A549 (cell line): ENCODE measurements at places on chromosomes 13 and 19. TPM values are rescaled to one million over a fixed set of nuclear protein-coding genes. Genes with fewer than 3 reads are reported as not detected.

Gene OR10H1
- not detected in 3 replicates for polyA plus RNA-seq

Gene CYSLTR2
- not detected in 3 replicates for polyA plus RNA-seq

Gene YJEFN3
- polyA plus RNA-seq = 7.2 to 8.4 TPM (median 7.5 TPM) in 3 replicates

Gene GPR4
- 0.03 to 0.12 TPM (median 0.04 TPM) in 3 replicates for polyA plus RNA-seq

Gene NLRP4
- 0.04 TPM in 1 of 3 replicates, not detected in the others for polyA plus RNA-seq

Gene KRTDAP
- polyA plus RNA-seq = not detected in 3 replicates

Gene DIS3
- polyA plus RNA-seq = 17.6 to 20.0 TPM (median 19.9 TPM) in 3 replicates

Gene DCT
- polyA plus RNA-seq = not detected in 3 replicates

Gene C19orf18
- 0.17 to 0.25 TPM in 2 of 3 replicates, not detected in the other for polyA plus RNA-seq

Gene ADGRE3
- not detected in 3 replicates for polyA plus RNA-seq

Gene FCER2
- polyA plus RNA-seq = not detected in 3 replicates

Gene ACTN4
- 967 to 1,087 TPM (median 1,011 TPM) in 3 replicates for polyA plus RNA-seq

Gene ZNF548
- polyA plus RNA-seq = 6.4 to 8.4 TPM (median 7.4 TPM) in 3 replicates

Gene CD79A
- 0.29 to 0.54 TPM (median 0.29 TPM) in 3 replicates for polyA plus RNA-seq

Gene FGF9
- not detected in 3 replicates for polyA plus RNA-seq

Gene IGLON5
- 0.05 to 0.06 TPM in 2 of 3 replicates, not detected in the other for polyA plus RNA-seq

Gene ZNF791
- polyA plus RNA-seq = 4.5 to 4.6 TPM (median 4.5 TPM) in 3 replicates

Gene PSPC1
- 43.1 to 49.0 TPM (median 46.1 TPM) in 3 replicates for polyA plus RNA-seq

Gene KLK5
- not detected in 3 replicates for polyA plus RNA-seq

Gene PSG7
- 0.07 TPM in 1 of 3 replicates, not detected in the others for polyA plus RNA-seq

Gene PRR36
- polyA plus RNA-seq = 0.22 to 0.35 TPM (median 0.30 TPM) in 3 replicates

Gene RNF17
- polyA plus RNA-seq = not detected in 3 replicates

Gene FUT6
- not detected in 3 replicates for polyA plus RNA-seq

Gene GTF2F2
- 19.3 to 24.5 TPM (median 21.0 TPM) in 3 replicates for polyA plus RNA-seq

Gene MEX3D
- 6.6 to 7.5 TPM (median 7.1 TPM) in 3 replicates for polyA plus RNA-seq

Gene CLDN10
- polyA plus RNA-seq = 0.12 to 0.18 TPM in 2 of 3 replicates, not detected in the other

Gene DAND5
- polyA plus RNA-seq = 0.12 to 0.21 TPM (median 0.14 TPM) in 3 replicates

Gene ICAM3
- 6.2 to 7.3 TPM (median 6.6 TPM) in 3 replicates for polyA plus RNA-seq

Gene RASGRP4
- 0.09 to 0.30 TPM (median 0.18 TPM) in 3 replicates for polyA plus RNA-seq

Gene GPR18
- polyA plus RNA-seq = not detected in 3 replicates

Gene RABAC1
- polyA plus RNA-seq = 199 to 247 TPM (median 246 TPM) in 3 replicates

Gene RAB4B
- polyA plus RNA-seq = 17.1 to 23.3 TPM (median 22.9 TPM) in 3 replicates

Gene TEKTIP1
- not detected in 3 replicates for polyA plus RNA-seq

Gene PLIN5
- 0.08 to 0.11 TPM in 2 of 3 replicates, not detected in the other for polyA plus RNA-seq

Gene PSG5
- polyA plus RNA-seq = 0.35 to 0.39 TPM (median 0.36 TPM) in 3 replicates

Gene PABPC3
- polyA plus RNA-seq = 0.20 to 0.34 TPM (median 0.22 TPM) in 3 replicates

Gene POP4
- 202 to 226 TPM (median 206 TPM) in 3 replicates for polyA plus RNA-seq

Gene NOTCH3
- polyA plus RNA-seq = 6.4 to 9.5 TPM (median 6.9 TPM) in 3 replicates

Gene BCKDHA
- 39.2 to 46.4 TPM (median 44.4 TPM) in 3 replicates for polyA plus RNA-seq

Gene CYP2A7
- not detected in 3 replicates for polyA plus RNA-seq

Gene PLVAP
- polyA plus RNA-seq = not detected in 3 replicates
